GM04504 (cell line): ENCODE measurements at places on chromosomes 6 and 20.

DNA sequence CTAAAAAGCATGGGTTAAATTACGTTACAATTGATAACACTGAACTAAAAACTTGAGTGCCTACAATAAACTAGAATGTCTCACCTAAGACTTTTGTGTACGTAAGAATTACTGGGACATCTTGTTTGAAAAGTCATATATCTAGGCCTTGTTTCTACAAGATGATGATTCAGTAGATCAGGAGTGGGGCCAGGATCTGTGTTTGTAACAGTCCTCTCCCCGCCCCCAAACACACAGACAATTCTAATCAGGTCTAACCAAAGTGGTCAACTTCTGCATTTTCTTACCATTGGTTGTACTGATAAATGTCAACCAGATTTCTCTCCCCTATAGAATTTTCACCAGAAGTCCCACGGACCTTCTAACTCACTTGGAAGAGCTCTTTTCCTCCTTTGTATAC is 56.9 kb downstream of the RAMACL start:
- DNase-seq: no peak

GRCh38 chr6:138844192-138844591 is 48.3 kb downstream of the ECT2L start:
- peak; percentile 79 for DNase-seq

GRCh38 chr20:13771853-13772453 is 12.8 kb downstream of the ESF1 start:
- no peak for DNase-seq

DNA sequence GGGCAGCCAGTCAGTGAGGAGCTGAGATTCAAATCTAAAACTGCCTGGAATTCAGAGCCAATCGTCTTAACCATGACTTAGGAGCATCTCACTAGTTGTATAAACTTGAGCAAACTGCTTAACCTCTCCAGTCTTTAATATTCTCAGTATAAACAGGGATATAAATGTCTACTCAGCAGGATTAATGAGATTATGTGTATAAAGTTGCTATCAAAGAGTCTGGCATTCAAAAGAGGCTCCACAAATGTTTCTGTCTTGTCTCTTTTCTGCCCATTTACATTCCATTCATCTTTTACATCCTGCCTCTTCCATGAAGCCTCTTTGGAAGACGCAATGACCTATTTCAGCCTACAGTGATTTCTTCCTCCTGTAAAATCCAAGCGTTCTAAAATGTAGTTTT is 66.9 kb downstream of the BLOC1S5 start:
- DNase-seq: no peak

DNA sequence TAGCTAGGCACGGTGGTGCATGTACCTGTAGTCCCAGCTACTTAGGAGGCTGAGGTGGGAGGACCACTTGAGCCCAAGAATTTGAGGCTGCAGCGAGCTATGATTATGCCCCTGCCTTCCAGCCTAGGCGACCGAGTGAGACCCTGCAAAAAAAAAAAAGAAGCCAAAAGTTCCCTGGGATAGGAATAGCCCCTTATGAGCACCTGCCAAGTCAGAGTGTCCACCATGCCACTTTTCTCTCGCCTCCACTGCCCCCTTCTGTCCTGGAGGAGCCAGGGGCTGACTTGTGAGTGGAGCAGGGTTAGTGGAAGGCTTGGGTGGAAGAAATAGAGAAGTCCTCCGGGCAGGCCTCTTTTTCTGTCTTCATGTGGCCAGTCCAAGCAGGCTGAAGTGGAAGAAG is 12.1 kb upstream of the DDX27 start:
- no peak for DNase-seq

- DNase-seq: no peak
Observed at GRCh38 chr6:15350386-15351083, 104.7 kb downstream of the JARID2 start.

DNA sequence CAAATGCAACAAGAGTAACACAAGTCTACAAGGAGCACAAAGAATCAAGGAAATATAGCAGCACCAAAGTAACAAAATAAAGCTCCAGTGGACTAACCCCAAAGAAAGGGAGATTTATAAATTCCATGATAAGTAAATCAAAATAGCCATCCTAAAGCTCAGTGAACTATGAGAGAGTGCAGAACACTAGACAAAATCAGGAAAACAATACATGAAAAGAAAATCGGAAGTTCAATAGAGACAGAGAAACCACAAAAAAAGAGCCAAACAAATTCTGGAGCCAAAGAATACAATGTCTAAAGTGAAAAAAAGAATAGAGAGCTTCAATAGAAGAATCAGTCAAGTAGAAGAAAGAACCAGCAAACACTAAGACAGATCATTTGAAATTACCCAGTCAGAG is 247.3 kb upstream of the TENT5A start:
- DNase-seq: no peak

GRCh38 chr6:25061289-25061936 is 125.7 kb upstream of the RIPOR2 start:
- peak; percentile 44 for DNase-seq

DNA sequence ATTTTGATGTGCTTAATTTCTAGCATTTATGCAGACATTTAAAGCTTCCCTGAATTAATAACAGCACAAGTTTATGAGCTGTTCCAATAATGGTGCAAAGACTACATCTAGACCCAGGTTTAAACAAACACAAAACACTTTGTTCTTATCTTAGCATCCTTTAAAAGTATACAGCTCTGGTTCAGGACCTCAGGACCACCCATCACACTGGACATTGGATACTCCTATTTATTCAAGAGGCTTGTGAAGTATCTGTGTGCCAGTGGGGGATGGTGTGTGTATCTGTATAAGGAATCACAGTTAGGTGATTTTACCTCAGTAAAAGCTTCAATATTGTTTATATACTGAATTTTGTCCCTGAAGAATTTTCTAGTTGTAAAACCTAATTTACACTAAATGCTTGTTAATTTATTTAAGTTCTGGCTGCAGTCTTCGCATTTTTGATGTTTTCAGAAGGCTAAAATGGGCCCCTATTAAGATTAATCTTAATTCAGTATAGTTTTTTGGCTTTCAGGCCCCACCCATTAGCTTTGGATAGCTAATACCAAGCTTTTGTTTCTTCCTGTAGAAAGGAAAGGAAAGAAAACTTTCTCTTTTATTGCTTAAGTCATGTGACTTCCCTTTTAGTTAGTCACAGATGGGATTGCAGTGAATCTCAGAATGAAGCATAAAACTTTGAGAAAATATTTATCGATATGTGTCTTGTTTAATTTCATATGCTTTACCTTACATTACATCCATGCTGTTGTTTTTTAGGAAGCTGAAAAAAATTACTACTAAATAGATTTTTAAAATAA is 13.1 kb downstream of the LIN28B start:
- no peak for DNase-seq

- no peak for DNase-seq
Observed at GRCh38 chr6:38307740-38308139, 332.0 kb downstream of the BTBD9 start.

- peak; percentile 54 for DNase-seq
Observed at GRCh38 chr20:35200267-35200666, 26.2 kb upstream of the MMP24 start.

DNA sequence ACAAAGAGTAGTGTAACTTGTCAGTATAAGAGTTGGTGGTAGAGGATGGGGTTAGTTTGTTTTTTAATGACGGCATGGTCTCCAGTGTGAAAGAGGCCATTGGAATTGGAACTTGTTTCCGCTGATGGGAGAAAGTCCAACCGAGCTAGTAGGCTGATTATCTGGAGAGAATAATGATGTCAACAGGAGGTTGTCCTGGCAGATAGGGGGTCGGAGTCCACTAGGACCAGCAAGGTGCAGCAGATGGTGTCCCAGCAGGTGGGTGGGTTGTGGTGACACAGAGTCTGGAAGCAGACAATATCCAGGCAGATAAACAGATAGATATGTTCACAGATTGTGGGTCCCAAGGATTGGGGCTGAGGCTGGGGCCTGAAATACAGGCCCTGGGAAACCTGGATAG is 35.1 kb downstream of the PKIB start:
- DNase-seq: no peak

DNA sequence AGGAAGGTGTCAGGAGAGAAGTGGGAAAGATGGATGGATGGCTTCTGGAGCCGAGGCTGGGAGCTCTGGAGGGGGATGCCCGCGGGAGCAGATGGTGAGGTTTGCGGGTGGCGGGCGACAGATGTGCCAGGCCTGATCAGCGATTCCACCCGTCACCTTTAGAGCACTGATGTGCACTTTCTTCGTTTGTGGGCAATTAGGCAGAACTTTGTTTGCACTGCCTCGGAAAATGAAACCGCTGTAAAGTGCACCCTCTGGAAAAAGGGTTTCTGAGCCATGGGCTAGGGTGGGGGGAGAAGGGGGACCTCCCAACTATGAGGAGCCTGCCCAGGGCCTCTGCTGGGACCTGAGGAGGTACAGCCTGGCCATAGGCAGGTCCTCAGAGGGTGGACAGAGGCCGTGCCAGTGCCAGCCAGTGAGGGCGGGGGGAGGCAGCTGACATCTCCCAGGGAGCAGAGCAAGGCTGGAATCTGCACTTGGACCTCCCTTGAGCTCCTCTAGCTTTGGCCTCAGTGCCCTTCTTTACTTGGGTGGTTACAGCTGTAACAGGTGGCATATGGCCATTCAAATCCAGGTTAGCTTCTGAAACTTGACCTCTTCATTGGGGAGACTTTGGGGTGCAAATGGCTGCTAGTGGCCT is 58.7 kb downstream of the CD40 start:
- DNase-seq: no peak

DNA sequence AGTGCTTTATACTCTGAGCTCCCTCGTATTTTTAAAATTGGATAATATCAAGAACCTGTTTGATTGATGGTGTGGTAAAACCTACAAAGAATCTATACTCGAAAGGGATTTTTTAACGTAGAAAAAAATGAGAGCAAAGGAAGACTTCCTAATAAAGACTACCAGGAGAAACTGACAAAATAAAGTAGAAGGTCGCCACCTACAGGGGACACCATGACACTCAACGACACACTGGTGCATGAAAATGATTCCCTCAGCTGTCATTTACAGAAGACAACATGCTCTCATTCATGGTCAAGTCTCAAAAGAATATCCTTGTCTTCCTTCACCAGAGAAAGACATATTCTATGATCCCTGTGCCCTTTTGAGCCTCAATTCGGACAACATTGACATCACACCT is 10.1 kb upstream of the NHSL1 start:
- no peak for DNase-seq

- no peak for DNase-seq
Observed at GRCh38 chr6:12649325-12649724, 67.2 kb upstream of the PHACTR1 start.

- peak; percentile 77 for DNase-seq
Observed at GRCh38 chr6:149032599-149033405, 284.7 kb upstream of the TAB2 start.

DNA sequence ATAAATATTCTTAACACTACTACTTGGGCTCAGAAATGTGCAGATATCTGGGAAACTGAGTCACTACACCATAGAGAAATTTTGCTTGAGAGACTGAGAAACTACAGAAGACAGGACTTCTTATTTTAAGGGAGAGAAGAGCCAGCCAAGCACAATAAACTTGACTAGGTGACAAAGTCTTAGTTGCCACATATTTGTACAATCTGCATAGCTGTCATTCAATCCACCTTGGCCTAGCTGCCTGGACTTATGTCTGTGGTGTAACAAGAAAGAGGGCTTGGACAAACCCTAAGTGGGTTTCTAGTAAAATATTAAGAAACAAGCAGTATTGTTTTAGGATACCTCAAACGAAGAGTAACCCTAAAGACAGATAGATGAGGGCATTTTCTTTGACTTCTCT is 21.8 kb upstream of the IRAK1BP1 start:
- no peak for DNase-seq

DNA sequence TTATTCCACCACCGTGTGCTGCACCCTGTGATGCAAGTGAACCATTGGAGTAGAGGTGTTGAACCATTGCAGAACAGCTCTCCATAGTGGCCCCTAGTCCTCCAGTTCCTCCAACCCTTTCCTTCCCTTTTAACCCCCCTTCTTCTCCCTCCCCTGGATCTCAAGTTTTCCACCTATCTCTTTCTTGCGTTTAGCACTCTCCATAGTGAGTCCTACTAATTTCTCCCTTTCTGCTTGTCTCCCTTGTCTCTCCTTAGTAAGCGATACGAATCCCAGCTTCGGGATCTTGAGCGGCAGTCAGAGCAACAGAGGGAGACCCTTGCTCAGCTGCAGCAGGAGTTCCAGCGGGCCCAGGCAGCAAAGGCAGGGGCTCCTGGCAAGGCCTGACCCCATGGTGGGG is 1.1 kb downstream of the PFDN6 start:
- no peak for DNase-seq

DNA sequence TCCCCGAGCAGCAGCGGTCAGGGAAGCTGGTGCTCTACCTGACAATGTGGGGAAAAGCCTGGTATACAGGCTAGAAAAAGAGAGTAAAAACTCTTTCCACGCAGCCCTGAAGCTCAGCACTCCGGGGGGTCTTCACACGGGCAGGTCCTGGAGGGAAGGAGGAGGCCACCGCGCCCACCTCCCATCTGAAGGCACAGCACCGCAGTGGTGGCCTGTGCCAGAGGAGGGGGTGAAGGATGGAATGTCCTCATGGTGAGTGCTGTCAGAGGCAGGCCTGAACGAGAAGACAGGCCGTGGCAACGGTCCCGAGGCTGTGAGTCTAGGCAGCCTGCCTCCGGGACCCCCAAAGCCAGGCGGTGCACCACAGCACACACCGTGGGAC is 5.8 kb downstream of the SLC2A4RG start:
- DNase-seq: no peak

GRCh38 chr6:50817646-50817950 is 1.1 kb upstream of the TFAP2B start:
- DNase-seq: no peak

DNA sequence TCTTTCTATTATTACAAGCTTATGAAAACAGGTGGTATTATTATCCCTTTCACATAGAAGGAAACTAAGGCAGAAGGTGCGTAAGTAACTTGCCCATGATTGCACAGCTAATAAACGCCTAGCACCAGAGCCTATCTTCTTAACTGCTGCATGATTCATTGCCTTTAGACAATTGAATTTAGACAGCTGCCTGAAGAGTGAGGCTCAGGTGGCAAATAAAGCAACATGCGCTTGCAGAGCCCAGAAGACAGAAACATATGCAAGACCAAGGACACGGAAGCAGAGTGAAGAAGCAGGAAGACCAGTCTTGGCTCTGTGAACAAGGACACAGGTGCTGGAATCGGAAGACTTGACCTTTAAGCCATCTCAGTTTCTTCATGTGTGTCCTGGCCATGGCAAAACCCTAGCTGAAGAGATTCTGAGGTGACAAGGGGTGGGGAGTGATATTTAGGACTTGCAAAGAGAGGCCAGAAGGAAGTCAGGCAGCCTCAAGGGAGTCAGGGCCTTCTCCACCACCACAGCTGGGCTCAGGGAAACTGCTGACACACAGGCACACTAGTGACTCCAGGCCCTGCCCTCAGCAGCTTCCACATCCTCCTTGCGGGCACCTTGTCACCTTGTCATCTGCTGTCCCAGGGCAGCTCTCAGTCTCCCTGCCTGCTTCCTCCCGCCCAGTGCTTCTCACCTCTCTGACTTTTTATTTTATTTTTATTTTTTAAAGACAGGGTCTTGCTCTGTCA is 91.7 kb upstream of the SLC22A16 start:
- no peak for DNase-seq

DNA sequence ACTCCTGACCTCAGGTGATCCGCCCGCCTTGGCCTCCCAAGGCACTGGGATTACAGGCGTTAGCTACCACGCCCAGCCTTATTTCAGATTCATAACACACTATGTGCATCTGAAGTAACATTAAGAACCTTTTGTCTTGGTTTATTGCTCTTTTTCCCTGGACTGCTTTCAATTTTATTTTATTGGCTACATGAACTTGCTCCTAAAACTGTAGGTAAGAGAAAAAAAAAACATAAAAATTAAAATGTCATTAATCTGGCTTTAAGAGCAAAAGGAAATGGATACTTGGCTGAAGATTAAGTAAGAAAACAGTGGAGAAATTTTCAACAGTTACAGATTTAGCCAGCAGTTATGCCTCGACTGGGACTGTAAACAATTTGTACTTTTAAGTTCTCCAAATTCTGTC is 62.5 kb downstream of the GJA1 start:
- DNase-seq: no peak
